NCI-H2081 (cell line): ENCODE measurements at places on chromosomes 13 and 19.

- DNase-seq, result no peak
Measured at GRCh38 chr19:45876411-45877197, 9.3 kb downstream of the IRF2BP1 start.

DNA sequence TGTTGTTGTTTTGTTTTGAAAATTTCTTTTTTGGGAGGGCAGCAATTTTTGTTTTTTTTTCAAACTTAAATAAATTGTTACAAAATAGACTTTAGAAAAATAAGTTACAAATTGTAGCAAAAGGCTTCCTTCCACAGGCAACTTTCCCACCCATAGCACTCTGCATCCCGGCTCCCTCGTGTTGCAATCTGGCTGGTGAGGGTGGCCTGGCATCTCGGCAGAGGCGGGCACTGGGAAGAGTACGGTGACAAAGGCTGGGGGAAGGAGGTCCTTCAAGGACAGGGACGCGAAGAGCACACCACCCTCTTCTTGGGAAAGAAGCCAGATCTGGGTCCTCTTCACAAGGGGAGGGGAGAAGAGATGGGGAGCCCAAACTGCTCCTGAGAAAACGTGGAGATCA is 379.7 kb downstream of the OLFM4 start:
- DNase-seq, result no peak

DNA sequence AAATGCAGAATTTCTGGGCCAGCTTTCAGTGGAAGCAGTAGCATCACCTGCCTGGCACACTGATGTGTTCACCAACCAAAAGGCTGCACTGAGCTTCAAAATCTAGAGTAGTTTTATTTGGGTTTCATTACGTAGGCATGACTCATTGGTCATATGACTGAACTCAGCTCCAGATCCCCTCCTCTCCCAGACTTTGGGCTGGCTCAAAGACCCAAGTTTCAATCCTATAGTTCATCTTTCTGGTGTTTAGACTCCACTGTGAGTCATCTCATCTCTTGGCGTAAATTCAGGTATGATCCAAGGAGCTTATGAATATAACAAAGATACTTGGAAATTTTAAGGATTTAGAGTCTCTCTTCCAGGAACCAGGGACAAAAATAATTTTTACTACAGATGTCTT is 17.7 kb downstream of the ZMYM5 start:
- DNase-seq, result no peak

GRCh38 chr13:42973581-42973980 is 18.5 kb downstream of the EPSTI1 start:
- DNase-seq, result no peak

DNA sequence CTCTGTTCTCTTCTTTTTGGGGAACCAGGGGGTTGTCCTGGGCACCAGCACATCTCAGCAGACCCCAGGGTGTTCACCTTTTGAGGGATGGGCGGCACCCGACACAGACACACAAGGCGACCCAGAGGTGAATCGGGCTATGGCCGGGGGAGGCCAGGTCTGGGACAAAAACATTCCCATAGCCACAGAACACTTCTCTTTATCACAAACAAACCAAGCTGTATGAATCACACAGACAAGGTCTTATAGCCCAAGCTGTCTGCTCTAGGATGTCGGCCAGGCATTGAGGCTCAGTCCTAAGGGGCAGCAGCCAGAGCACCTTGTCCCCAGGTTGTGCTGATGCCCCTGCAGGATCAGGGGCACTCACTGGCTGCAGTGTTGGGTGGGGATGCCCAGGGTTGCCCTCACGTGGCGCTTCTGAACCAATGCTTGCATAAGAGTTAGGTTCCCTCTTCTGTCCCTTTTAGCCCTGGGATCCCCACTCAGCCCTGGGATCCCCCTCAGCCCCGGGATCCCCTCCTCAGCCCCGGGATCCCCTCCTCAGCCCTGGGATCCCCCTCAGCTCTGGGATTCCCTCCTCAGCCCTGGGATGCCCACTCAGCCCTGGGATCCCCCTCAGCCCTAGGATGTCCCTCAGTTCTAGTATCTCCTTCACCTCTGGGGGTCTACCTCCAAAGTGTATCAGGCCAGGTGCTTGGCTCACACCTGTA is 26.9 kb downstream of the MAU2 start:
- DNase-seq, result no peak

- no peak for DNase-seq
Measured at GRCh38 chr13:68050761-68051160, 820.6 kb upstream of the PCDH9 start.

DNA sequence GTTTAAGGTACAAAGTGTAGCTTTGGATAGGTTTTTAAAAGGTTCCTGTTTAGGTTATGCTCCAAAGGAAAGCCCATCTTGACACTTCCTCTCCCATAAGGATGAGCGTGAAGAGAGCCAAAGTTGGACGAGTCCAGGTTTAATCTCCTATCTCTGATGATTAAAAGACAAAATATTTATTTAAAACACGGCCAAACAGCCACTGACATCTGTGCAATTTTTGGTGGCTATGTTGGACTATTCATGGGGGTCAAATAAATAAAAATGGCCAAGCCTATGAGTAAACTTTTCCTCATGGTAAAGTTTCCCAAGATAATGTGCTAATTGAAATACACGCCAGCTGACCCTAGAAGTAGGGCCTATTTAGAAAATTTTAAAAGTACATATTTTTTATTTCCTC is 69.0 kb upstream of the DOCK9 start:
- DNase-seq, result no peak

DNA sequence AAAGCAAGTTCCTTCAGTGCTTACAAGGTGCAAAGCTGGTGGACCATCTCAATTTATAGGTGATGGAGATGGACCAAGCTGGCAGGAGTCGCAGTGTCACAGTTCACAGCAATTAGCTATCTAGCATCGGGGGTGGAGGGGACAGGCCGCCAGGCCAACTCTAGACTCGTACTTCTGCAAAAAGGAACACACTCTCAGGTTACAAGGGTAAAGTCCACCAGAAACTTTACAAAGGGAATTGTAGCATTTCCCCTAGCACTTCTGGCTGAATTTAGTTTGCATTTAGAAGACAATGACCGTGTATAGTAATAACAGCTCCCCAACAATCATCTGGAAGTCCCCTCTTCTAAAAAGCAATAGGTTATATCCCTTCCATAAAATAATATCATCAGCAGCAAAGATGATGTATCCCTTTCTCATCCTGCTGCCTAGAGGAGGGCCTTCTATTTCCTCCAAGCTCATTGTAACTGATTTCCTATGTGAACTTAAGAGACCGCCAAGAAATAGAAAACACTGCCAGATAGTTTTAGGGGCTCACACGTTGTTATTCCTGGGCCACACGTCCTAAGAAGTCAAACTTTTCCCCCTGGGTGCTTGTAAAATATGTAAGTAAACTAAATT is 8.5 kb upstream of the DOCK9 start:
- DNase-seq, result no peak

- DNase-seq, result no peak
Measured at GRCh38 chr13:77702366-77702765, 4.9 kb downstream of the SLAIN1 start.

DNA sequence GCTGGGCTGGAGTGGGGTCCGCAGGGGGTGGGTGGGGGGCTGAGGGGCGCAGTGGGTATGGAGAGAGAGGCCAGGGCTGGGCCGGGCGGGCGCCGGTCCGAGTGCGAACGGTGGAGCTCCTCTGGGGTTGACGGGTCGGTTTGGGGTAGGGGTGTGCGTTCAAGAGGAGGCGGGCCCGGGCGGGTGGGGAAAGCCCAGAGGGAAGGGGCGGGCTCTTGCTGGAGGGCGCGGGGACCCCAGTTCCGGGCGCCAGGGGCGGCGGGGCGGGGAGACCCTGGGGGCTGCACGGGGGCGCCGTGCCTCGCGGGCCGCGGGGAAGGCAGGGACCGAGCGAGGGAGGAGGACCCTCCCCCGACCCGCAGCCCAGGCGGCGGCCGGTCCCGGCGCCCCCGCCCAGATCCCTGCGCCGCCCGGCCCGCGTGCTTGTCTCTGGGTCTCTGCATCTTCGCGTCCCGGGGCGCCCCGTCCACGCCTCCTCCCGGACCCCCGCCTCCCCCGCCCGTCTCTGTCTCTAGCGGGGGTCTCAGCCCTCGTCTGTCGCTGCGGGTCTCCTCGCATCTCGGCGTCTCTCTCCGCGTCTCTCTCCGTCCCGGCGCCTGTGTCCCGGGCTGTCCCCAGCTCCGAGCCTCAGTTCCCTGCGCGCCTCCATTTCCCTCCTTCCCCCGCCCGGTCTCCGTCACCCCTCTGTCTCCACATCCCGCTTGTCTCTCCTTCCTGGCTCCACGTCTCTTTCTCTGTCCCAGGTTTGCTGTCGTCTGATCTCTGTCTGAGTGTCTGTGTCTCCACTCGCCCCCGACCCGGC is 8.3 kb upstream of the SHISA7 start:
- DNase-seq, result no peak

- DNase-seq, result no peak
Measured at GRCh38 chr13:98826146-98826545, 73.7 kb upstream of the SLC15A1 start.

GRCh38 chr19:3821156-3821555 is 35.0 kb upstream of the MATK start:
- no peak for DNase-seq

GRCh38 chr13:72121466-72121865 is 254.5 kb upstream of the DACH1 start:
- DNase-seq, result no peak

- no peak for DNase-seq
Measured at GRCh38 chr13:99344610-99345208, 37.5 kb upstream of the GPR183 start.

DNA sequence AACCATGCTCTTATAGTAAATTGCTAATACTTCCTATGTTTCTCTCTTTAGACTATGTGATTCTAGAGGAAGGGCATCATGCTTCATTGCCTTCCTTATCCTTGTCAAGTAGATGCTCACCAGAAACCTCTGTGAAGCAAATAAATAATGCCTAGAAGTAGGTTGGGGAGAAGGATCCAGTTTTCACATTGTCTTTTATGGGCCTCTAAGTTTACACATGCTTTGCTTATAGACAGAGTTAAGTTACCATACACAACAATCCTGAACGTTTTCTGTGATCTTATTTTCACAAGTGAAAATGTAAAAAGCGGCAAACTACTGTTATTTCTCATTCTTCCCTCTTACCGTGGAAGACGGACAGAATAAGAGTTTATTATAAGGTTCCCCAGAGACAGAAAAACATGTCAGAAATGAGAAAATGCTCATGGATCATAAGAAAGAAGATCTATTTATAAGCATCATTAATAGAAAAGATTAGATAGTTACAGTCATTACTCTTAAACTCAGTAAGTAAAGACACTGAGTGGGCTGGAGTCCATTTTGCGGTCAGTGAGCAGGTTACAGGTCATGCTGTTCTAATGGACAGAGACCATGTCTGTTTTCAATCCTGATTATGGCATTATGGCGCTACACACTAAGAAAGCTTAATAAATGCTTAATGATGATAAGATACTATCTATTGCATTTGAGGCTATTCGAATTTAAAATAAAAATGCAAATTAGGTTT is 723.9 kb downstream of the PCDH9 start:
- DNase-seq, result no peak

DNA sequence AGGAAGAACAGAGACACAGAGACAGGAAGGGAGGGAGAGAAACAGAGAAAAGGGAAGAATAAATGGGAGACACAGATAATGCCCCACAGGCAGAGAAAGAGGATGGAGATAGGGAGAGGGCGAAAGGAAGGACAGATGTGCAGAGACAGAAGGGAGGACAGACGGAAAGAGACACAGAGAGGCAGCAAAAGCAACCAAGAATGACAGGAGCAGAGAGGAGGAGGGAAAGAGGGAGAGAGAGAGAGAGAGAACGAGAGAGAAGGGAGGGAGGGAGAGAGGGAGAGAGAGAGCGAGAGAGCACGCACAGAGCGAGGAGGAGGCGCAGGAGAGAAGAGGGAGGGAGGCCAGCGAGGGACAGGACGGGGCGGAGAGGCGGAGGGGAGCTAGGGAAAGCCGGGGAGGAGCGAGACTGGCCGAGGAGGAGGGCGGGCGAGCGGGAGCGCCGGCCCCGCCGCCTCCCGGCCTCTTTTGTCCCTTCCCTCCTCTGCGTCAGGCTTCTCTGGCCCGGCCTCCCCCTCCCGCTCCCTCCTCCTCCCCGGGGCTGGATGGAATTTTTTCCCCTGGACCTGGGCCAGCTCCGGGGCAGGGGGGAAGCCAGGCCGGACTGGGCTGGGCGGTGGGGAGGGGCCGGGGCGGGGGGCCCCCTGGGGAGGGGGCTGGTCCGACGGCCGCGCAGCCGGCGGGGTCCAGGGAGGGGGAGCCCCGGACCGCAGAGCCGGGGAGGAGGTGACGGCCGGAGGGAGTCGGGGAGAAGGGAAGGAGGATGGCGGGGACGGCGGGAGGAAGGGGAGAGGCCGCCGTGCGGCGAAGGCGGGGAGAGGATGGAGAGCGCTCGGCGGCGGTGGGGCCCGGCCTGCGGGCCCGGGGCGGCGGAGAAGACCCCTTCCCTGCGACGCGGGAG is 4.2 kb upstream of the SPACA6 start:
- no peak for DNase-seq

DNA sequence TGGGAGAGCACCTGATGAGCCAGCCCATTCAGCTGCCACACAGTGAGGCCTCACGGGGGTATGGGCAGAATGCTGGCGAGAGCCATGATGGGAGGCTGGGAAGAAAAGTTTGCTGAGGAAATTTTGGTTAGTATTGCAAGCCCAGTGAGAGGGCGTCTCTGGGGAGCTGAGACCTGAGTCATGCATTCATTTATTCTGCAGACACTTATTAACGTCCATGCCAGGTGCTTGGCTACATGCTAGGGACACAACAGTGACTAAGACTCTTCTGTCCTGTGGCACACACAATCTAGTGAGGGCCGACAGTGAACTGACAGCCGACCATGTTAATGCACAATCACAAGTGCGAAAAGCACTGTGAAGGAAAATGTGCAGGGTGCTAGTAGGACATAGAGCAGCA is 27.2 kb downstream of the WDR62 start:
- DNase-seq, result no peak

- DNase-seq, result no peak
Measured at GRCh38 chr13:25178070-25178469, 6.0 kb upstream of the AMER2 start.

GRCh38 chr13:48333976-48334375 is 30.4 kb downstream of the RB1 start:
- DNase-seq, result no peak

GRCh38 chr13:39315796-39316195 is 277.5 kb downstream of the NHLRC3 start:
- DNase-seq, result no peak

- no peak for DNase-seq
Measured at GRCh38 chr19:30927705-30928104, 421.5 kb downstream of the TSHZ3 start.

GRCh38 chr19:18153556-18154134 is 682 bp downstream of the PIK3R2 start:
- DNase-seq, result no peak

- no peak for DNase-seq
Measured at GRCh38 chr13:98471934-98472333, 105.0 kb downstream of the STK24 start.

DNA sequence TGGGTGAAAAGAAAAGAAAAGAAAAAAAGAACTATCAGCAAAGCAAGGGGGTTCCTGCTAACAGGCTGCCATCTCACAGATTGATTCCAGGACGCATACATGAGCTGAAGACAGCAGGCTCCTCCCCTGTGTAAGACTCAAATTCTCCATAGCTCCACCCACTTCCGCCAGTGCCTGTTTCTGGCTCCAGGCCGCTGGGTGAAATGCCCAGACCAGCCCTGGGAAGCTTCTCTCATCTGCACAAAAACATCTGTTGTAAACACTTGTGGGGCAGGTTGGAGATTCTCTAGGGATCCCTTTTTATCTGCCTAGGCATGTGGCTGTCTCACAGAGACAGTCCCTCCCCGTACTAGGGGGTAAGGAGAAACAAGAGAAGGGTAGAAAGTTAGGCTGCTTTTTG is 1054.4 kb upstream of the SPRY2 start:
- DNase-seq, result no peak
